Cortex of kidney (tissue), 1 donor: ENCODE measurements at places on chromosomes 13 and 19.

DNA sequence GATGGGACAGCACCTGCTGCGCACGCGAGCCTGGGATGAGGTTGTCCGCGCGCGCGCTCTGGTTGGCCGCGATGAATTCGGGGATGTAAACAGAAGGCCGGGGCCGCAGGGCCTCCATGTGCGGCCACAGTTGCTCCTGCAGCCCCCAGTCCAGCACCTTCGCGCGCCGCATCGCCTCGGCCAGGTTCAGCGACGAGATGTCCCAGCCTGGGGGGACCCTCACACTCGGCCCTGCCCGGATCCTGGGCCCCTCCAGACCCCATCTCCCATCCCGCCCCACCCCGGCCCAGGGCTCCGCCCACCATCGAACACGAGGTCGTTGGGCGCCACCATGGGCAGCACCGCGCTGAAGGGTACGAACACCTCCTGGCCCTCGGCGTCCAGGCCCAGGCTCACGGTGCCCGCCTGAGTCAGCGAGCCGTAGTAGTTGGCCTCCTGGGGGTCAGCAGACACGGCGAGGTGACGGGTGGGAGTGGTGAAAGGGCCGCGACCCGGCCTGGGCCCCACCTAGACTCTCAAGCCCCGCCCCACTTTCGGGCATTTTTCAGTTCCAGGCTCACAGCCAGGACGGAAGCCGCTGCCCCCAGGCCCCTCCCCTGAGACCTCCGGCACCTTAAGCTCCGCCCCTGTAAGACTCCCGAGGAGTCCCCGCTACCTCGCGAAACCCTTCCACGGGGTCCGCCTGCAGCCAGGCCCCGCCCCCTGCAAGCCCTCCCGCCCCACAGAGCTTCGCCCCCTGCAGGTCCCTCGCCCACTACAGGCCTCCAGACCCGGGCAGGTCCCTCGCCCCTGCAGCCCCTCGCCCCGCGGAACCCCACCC is 1.1 kb downstream of the ISYNA1 start:
- no peak for DNase-seq

DNA sequence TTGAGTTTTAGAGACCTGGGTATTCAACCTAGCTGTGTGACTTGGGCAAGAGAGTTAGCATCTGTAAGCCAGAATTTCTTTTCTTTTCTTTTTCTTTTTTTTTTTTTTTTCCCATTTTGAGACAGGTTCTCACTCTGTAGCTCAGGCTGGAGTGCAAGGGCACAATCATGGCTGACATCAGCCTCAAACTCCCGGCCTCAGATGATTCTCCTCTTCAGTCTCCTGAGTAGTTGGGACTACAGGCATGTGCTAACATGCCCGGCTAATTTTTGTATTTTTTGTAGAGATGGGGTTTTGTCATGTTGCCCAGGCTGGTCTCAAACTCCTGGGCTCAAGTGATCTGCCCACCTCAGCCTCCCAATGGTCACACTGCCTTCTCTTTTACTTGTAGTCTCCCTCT is 33.0 kb downstream of the ZMYM2 start:
- no peak for DNase-seq

DNA sequence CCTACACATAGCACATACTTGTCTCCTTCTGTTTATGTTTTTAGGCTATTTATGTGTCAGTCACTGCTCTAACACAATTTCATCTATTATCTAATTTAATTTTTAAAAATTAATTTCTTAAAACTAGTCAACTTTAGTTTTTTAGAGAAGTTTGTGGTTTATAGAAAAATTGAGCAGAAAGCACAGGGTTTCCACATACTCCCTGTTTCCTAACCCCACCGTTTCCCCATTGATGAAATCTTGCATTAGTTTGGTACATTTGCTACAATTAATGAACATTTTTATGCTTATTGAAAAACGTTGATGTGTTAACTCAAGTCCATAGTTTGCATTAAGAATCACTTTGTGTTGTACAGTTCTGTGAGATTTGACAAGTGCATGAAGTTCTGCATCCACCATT is 53.5 kb downstream of the TNFSF13B start:
- DNase-seq, result no peak

GRCh38 chr13:27375686-27376326 is 48.6 kb upstream of the GTF3A start:
- DNase-seq, result no peak

DNA sequence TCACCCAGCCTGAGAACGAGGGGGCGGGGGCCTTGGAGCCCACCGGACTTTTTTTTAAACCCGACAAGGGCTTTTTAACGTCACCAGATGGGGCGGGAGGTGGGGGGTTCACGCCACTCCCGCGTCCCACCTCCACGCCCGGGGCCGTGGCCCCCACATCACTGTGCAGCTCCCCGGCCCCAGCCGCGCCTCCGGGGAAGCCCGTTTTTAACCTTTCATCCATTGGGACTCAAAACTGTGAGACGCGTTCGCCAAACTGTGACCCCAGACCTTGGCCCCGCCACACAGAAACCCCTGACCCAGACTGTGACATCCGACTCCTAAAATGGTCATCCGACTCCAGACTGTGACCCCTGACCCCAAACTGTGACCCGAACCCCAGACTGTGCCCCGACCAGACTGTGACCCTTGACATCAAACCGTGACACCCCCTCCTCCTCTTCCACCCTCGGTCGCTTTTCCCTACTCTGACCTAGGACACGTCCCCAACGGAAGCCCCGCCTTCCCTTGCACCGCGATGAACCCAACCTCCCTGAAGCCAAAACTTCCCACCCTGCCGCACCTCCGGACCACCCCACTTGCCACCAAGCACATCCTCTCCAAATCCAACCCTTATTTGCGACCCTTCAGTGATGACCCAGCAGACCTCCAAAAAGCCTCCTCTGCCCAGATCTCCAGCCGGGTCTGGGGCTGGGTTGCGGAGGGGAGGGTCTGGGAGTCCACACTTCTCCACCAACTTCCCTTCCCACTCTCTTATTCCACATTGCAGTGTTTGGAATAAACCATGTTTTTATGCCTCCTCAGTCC is 1.5 kb upstream of the GRWD1 start:
- DNase-seq, result no peak

- DNase-seq, result no peak
Observed at GRCh38 chr19:49677901-49678674, 1.0 kb downstream of the PRMT1 start.

DNA sequence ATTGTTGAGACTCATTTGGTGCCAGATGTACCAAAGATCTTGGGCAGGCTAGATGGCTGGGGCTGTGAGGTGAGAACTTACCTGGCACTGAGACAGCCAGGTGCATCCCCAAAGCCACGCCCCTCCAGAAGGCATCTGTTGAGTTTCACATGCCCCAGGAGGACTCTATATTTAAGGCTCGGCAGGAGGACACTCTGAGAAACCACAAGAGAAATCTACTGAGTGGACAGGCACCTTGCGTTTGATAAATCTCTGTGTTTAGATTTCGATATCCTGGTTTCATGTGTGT is 197.9 kb upstream of the ZNF536 start:
- no peak for DNase-seq

GRCh38 chr13:75514080-75514995 is 23.3 kb downstream of the COMMD6 start:
- no peak for DNase-seq

GRCh38 chr13:42275506-42275905 is 3.6 kb downstream of the AKAP11 start:
- no peak for DNase-seq

- DNase-seq, result no peak
Observed at GRCh38 chr19:34305221-34306083, 51.1 kb downstream of the GARRE1 start.

GRCh38 chr13:21966014-21966413 is 295.1 kb downstream of the FGF9 start:
- no peak for DNase-seq

GRCh38 chr19:51259348-51260245 is 8.7 kb downstream of the SIGLECL1 start:
- DNase-seq, result no peak

- DNase-seq, result no peak
Observed at GRCh38 chr19:17725422-17726078, 6.3 kb downstream of the MAP1S start.

- no peak for DNase-seq
Observed at GRCh38 chr13:46578590-46578975, 25.6 kb downstream of the LRCH1 start.

DNA sequence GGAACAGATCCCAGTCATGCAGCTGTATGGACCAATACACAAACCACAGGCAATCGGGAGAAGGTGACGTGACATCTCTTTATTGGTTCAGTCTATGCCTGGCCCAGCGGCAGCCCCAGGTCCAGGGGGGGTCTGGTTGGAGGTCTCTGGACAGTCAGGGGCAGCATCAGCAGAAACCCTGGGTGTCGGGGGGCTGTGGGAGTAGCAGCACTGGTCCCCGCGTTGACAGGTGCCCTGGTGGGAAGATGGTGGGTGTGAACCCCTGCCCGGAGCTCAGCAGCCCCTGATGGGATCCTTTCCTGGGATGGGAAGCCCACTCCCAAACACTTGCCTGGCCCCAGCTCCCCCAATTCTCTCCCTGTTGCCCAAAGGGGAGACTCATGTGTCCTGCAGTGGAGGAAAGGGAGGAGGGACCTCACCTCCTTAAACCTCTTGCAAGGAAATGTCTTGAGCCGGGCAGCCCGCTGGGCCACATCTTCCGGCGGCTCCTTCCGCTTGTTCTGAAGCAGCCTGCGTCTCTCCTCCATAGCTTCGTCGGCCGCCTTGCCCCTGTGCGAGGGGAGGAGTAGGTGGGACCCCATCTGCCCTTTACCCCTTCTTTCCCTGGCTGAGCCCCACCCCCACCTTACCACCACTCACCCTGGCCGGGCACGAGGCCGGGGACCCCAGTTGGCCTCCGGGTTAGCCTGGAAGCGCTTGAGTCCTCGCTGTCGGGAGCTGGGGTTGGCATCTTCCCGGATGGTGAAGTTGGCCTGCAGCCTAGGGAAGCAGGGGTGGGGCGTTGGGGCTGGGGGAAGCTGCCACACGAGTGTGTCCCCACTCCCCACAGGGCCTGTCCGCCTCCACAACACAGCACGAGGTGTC is 2.4 kb upstream of the LYL1 start:
- no peak for DNase-seq

- no peak for DNase-seq
Observed at GRCh38 chr19:1292419-1293151, 6.9 kb downstream of the EFNA2 start.

DNA sequence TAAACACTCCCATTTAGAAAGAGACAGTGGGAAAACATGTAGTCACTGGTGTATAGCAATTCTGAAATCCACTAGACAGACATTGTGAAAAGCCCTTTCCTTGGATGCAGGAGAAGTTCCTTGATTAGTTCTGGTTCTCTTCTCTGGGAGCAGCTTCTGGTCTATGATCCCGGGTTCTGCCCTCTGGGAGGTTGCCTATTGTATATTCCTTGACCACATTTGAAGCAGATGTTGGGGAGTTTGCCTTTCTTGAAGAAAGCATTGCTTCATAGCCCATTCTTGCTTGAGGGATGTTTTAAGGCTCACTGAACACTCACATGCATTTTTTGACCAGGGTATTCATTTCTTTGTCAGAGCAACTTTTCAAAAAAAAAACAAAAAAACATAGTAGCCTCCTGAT is 211.9 kb downstream of the NDFIP2 start:
- no peak for DNase-seq

DNA sequence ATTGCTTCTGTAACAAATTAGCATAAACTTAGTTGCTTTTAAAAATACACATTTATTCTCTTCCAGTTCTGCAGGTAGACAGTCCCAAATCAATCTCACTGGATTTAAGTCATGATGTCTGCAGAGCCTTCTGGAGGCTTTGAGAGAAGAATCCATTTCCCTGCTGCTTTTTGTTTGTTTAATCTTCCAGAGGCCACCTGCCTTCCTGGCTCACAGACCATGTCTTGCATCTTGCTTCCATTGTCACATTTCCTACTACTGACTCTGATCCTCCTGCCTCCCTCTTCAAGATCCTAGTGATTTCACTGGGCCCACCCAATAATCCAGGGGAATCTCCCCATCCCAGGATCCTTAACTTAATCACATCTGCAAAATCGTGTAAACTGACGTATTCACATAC is 473.3 kb downstream of the ITGBL1 start:
- DNase-seq, result no peak

GRCh38 chr13:44747179-44747578 is 171.0 kb upstream of the TSC22D1 start:
- no peak for DNase-seq

DNA sequence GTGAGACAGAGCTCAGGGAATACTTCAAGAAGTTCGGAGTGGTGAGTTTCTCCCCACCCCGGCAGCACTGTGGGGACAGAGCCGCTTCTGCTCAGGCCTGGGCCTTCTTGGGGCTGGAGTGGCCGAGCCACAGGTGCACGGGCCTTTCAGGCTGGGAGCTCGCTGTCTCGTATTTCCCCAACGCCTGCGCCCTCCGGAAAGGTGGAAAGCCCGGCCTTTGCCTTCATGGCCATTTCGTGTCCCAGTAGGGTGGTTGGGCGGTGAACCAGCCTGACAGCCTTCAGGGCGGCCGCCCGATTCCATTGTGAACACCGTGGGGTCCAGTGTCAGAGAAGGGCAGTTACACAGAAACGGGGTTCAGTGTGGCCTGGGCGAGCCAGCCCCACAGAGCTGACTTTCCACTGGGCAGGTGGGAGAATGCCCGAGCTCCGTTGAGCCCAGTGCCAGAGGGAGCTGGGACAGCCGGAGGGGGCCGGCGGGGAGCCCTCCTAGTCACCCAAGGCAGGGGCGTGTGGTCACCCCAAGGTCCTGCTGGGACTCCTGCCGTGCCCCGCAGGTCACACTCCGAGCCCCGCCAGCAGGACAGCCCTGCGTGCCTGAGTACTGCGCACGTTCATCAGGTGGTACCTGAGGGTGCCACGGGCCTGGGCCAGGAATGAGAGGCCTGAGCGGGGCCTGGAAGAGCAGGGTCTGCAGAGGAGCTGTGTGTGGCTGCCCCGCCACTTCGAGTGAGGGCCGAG is 14.0 kb downstream of the DAZAP1 start:
- no peak for DNase-seq

- no peak for DNase-seq
Observed at GRCh38 chr19:49831592-49831991, 13.5 kb downstream of the MED25 start.

GRCh38 chr13:51246025-51246417 is 23.8 kb downstream of the FAM124A start:
- DNase-seq, result no peak

DNA sequence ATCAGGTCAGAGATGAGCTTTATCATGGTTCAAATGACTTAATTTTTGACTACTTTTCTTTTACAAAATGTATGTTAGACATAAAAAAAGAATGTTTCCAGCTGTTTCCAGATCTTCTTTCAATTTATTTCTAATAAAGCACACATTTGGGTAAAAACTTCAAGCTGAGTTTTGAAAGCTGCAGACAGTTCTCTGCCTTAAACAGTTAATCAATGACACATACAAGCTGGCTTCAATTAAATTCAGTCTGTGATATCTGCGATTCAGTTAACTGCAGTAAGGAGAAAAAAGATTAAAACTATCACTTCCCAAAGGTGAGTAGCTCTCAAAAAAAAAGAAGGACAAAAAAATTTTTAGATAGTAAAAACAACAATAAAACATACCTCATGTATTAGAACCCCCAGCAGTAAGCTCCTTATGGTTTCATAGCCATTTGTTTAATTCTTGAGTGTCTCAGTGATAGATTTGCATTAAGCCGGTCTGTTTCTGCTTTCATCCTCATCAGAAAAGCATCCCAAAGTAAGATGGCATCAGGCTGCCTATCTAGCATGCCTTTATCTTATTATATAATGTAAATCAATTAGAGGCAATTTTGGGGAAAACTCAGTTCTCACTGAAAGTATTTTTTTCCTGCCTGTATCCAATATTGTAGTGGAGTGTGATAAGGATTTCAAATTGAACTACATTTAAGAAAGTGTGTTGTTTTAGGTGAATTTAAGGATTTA is 81.8 kb upstream of the STARD13 start:
- no peak for DNase-seq
